ENCODE measurements at places on chromosomes 7 and 10.

GRCh38 chr7:22156205-22156604, 200.7 kb downstream of the RAPGEF5 start:
- no peak overlapping the region for H3K4me3 ChIP-seq
- peaks cover 8% of the 10 kb centered on the region for H3K27me3 ChIP-seq
- H3K27ac ChIP-seq: no peak overlapping the region
- H3K36me3 ChIP-seq: no peaks in the 10 kb centered on the region
- no peak for DNase-seq

DNA sequence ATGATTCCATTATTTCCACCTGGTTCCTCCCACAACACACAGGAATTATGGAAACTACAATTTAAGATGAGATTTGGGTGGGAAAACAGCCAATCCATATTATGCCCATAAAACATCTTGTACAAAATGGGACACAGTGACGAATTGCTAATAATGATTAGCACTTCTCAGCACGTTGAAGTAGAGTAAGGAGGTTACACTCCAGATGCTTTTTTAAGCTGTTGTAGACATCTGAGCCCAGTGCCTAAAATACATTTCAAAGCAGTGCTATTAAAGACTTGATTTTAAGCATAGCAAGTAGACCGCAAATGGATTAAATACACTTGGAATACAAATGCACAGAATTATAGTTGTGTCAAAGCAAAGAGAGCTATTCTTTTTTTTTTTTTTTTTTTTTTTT, 105.9 kb downstream of the AASS start:
- H3K4me1 ChIP-seq: no peaks in the 10 kb centered on the region
- no peaks in the 10 kb centered on the region for H3K36me3 ChIP-seq
- no peak for DNase-seq
- H3K27ac ChIP-seq: no peak overlapping the region
- H3K27me3 ChIP-seq: no peaks in the 10 kb centered on the region
- H3K4me3 ChIP-seq: no peak overlapping the region

DNA sequence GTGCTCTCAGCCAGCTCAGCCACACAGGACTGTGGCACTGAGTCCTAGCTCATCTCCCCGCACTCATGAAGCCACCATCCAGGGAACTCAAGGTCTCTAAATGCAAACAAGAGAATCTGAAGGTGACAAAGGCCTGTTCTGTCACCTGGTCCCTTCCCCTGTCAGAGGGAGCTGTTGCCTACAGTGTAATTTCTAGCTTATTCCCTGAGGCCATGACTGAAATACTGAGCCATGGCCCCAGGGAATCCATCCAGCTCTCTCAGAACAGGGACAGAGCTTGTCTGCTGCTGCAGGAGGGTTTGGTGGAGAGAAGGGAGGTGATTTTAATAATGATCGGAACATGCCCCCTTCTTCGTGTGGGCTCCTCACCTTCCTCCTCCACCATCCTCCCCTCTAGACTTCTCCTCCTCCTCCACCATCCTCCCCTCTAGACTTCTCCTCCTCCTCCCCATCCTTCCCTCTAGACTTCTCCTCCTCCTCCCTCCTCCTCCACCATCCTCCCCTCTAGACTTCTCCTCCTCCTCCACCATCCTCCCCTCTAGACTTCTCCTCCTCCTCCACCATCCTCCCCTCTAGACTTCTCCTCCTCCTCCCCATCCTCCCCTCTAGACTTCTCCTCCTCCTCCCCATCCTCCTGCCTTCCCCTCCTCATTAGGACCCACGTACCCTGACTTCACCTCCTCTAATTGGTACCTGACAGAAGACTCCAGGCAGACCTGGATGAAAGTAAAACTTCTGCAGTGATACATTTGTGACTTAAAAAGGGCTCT, 338.0 kb upstream of the MKI67 start:
- peak; percentile 28 for DNase-seq
- H3K27me3 ChIP-seq: no peaks in the 10 kb centered on the region
- no peak overlapping the region for H3K27ac ChIP-seq

DNA sequence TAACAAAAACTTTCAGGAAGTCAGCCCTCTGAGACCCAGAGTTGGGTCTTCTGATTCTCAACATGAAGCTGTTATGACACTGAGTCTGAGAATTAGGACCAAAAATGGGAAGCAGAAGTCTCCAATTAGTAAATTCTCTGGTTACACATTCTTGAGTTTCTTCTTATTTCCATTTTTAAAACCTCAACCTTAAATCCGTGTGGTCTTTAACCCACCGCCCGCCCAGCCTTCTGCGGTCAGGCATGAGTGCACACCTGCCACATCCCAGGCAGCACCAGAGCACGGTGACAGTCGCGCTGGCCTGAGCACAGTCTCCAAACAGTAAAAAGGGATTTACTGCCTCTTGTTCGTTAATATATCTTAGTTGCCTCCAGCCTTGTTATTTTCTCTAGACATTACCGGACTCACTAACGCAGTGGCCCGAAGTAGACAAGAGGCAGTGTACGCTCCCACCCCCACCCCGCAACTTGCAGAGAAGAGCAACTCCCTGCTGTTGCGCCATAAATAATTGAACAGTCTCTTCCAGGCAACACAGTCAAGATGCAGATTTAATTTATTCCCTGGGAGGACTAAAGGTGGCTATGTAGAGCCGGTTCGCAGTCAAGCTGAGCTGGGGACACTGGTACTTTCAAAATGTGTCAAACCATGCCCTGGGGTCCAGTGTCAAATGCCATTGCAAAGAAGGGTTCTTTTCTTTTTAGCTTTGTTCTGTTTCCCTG, 147.0 kb upstream of the CELF2 start:
- H3K4me3 ChIP-seq: no peak overlapping the region
- H3K27ac ChIP-seq: no peak overlapping the region
- no peaks in the 10 kb centered on the region for H3K36me3 ChIP-seq
- H3K4me1 ChIP-seq: no peaks in the 10 kb centered on the region

DNA sequence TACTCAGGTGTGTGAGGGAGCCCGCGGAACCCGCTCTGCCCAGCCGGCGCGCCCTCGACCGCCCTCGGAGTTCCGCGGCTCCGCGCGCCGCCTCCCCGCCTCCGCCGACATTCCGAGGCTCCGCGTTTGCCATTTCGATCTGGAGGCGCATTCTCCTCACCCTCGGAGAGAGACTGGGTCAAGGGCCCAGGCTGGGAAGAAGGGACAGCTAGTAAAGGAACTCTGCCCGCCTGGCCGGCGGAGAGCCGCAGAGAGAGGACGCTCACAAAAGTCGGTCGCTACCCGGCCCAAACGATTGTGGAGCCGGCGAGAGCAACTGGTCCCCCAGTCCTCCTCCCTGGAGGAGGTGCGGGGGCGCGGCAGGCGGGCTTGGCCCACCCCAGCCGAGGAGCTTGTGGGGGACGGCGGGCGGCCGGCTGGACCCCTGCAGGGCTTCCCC, 74.5 kb upstream of the LEP start:
- no peaks in the 10 kb centered on the region for H3K36me3 ChIP-seq
- no peak overlapping the region for H3K27ac ChIP-seq
- H3K4me1 ChIP-seq: peaks cover 18% of the 10 kb centered on the region

- H3K27ac ChIP-seq: no peak overlapping the region
- no peaks in the 10 kb centered on the region for H3K4me1 ChIP-seq
- DNase-seq: no peak
- no peak overlapping the region for H3K4me3 ChIP-seq
- peaks cover 12% of the 10 kb centered on the region for H3K27me3 ChIP-seq
Measured at GRCh38 chr10:94630017-94630688, 53.4 kb upstream of the CYP2C18 start.

DNA sequence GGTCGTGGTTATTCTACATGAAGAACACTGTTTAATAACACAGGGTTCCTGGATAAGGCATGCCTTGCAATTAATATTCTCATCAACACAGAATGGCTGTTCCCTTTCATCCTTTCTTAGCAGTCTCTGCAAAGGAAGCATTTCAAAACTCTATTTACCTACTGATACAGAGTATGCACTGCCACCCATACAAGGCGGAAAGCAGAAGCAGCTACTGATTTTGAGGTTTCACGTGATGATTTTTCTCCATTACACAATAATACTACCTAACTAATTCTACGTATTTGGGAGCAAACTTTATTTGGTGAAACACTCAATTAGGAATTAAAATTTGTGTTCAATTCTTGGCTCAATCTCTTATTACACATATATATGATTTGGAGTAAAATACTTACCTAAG, 43.0 kb upstream of the COL1A2 start:
- H3K4me3 ChIP-seq: no peak overlapping the region
- peaks cover 4% of the 10 kb centered on the region for H3K27me3 ChIP-seq
- H3K4me1 ChIP-seq: no peaks in the 10 kb centered on the region
- no peak for DNase-seq
- H3K27ac ChIP-seq: no peak overlapping the region

- H3K4me3 ChIP-seq: no peak overlapping the region
- peaks cover 4% of the 10 kb centered on the region for H3K36me3 ChIP-seq
- peaks cover 4% of the 10 kb centered on the region for H3K4me1 ChIP-seq
- no peak overlapping the region for H3K27ac ChIP-seq
- DNase-seq: no peak
- no peaks in the 10 kb centered on the region for H3K27me3 ChIP-seq
Measured at GRCh38 chr10:7958442-7958841, 96.0 kb upstream of the GATA3 start.

GRCh38 chr7:44505595-44505994, 15.1 kb upstream of the NUDCD3 start:
- no peak overlapping the region for H3K27ac ChIP-seq
- peaks cover 12% of the 10 kb centered on the region for H3K27me3 ChIP-seq
- DNase-seq: no peak
- H3K4me3 ChIP-seq: no peak overlapping the region
- no peaks in the 10 kb centered on the region for H3K4me1 ChIP-seq

DNA sequence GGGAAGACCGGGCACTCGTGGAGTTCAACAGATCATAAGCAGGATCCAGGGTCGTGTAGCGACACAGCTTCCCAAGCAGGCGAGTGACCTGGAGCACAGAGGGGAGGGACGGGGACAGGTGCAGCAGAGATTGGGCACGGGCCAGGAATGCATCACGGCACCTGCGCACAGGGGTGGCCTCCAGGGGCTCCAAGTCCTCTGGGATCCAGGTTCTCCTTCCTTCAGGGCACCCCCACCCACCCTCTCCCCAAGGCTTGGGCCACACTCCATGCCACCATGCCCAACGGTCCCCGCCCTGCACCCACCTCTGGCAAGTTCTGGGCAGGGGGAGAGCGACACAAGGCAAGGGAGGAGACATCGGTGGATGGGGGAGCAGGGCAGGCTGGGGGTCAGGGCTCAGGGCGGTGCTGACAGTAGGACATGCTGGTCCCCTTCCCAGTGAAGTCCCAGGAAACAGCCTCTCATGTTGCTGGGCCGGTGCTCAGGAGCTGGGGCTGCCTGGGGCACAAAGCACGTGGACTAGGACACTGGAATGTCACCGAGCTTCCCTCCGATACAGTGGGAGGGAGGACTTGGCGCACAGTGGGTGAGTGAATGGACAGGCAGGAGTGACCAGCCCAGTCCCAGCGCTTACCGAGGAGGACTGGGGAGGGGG, 597.3 kb downstream of the PTPRN2 start:
- H3K4me3 ChIP-seq: no peak overlapping the region
- no peak for DNase-seq
- H3K27ac ChIP-seq: no peak overlapping the region
- H3K36me3 ChIP-seq: no peaks in the 10 kb centered on the region
- no peaks in the 10 kb centered on the region for H3K4me1 ChIP-seq

DNA sequence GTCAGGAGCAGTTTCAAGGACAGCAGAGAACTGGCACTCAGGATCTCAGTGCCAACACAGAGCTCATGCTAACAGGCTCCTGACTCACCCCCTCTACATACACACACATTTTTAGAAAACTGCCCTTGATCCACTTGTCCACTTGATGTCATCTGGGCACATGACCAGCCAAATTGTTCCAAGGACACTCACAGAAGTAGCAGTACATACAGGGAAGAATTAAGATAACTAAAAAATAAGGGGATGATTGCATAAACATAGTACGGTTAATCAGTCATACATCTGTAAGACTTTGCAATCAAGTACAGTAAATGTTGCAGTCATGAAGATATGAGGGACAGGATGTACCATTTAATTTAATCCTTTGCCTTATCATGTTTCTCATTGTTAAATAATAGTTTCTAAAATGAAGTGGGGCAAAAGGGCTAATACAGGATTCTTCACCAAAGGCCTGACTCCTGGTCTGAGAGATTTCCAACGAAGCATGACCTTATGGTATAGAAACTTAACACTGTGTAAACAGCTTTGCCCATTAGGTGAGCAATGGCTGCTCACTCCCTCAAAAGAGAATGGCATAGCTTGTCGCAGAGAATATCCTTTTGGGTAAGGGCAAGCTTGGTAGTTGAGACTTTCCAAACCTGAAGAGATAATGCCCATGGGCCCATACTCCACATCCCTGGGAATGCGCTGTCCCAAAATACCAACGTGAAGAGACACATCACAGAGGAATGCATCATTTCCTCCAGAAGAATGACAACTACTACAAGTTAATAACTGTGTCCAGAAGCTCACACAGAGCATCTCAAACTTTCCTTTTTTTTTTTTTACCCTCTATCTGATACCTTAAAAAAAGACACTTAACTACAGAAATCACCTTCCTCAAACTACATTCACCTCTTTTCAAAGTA, 94.1 kb downstream of the ARMH3 start:
- H3K36me3 ChIP-seq: peaks cover 11% of the 10 kb centered on the region
- no peaks in the 10 kb centered on the region for H3K27me3 ChIP-seq
- H3K27ac ChIP-seq: no peak overlapping the region
- DNase-seq: no peak

DNA sequence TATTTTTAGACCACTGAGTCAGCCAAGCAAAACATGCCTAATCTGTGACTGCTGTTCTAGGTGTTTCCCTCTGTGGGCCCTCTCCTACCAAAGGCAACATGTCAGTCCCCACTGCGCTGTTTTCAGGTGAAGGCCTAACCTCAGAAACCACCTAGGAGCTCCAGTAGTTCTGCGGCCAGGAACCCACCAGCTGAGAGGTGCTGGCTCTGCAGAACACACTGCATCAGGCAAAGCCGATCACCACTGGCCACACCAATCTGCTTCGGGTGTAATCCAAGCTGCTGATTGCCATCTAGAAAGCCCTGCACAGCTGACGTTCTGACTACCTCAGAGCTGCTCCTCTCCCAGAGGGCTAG, 14.9 kb downstream of the CAMK2G start:
- DNase-seq: peak; percentile 77
- peak overlapping the region; percentile 43 for H3K4me3 ChIP-seq
- H3K4me1 ChIP-seq: peaks cover 88% of the 10 kb centered on the region

GRCh38 chr10:123514996-123515395, 151.2 kb upstream of the GPR26 start:
- H3K27me3 ChIP-seq: no peaks in the 10 kb centered on the region
- H3K36me3 ChIP-seq: no peaks in the 10 kb centered on the region
- no peak for DNase-seq
- H3K4me3 ChIP-seq: no peak overlapping the region
- H3K4me1 ChIP-seq: no peaks in the 10 kb centered on the region

DNA sequence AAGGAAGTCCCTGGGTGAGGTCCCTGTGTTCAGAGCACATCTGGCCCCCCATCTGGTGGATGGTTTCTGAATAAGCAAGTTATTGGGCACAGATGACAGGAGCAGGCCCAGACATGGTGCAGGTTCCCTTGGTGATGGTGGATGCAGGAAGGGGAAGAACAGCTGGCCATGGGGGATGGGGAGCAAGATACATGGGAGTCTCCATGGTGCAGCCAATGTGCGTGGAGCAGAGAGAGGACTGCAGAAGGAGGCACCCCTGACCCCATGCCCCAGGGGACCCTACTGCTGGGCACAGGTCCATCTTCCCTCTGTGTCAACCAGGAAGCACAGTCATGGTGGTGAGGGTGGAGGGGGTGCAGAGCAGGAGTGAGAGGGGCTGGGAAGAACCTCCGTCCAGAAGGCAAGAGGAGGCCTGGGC, 43.8 kb upstream of the RABGEF1 start:
- H3K36me3 ChIP-seq: no peaks in the 10 kb centered on the region
- no peak overlapping the region for H3K4me3 ChIP-seq
- no peak for DNase-seq
- H3K4me1 ChIP-seq: no peaks in the 10 kb centered on the region

- H3K36me3 ChIP-seq: no peaks in the 10 kb centered on the region
- no peak for DNase-seq
- peaks cover 2% of the 10 kb centered on the region for H3K27me3 ChIP-seq
- no peak overlapping the region for H3K27ac ChIP-seq
- peaks cover 10% of the 10 kb centered on the region for H3K4me1 ChIP-seq
- no peak overlapping the region for H3K4me3 ChIP-seq
Measured at GRCh38 chr10:30818010-30818660, 188.6 kb upstream of the LYZL2 start.
